ENCODE measurements at places on chromosomes 11 and 22. TPM values are rescaled to one million over a fixed set of nuclear protein-coding genes. Genes with fewer than 3 reads are reported as not detected.
A peak's percentile ranks its signal among the peaks of the same experiment; 100 is the strongest.

MMP13 gene
- 0.18 TPM for total RNA-seq

DNA sequence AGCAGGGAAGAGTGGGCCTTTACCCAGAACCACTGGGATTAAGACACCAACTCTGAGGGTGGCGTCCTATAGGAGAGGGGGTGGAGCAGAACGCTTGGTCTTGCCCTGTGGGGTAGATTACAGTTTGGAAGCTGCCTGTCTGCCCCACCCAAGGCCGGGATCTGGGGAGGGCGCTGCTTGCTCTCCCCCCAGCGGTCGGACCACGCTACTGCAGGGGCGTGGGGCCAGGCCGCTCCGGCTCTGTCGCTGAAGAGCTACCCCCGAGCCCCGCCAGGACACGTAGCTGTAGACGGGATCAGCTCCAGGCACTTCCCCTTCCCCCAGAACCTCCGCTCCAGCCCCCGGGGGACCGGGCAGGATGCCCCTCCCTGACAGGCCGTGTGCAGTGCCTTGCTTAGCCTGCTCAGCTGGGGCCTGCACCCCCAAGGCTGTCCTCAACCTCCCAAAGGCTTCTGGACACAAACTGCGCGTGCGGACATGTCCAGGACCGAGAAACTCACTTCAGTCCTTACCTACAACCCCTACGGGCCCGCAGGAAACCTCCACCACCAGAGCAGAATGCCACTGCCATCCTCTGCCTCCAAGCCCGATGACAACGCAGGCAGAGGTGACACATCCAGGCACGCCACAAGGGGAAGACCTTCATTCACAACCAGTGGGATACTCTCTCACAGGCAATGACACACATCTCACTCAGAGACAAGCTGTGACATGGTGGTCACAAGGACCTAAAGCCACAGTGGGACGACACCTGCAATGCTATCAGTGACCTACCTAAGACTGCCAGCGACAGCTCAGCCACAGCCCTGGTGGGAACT, 3.6 kb downstream of the AHNAK start:
- DNase-seq, result peak; percentile 69

DNA sequence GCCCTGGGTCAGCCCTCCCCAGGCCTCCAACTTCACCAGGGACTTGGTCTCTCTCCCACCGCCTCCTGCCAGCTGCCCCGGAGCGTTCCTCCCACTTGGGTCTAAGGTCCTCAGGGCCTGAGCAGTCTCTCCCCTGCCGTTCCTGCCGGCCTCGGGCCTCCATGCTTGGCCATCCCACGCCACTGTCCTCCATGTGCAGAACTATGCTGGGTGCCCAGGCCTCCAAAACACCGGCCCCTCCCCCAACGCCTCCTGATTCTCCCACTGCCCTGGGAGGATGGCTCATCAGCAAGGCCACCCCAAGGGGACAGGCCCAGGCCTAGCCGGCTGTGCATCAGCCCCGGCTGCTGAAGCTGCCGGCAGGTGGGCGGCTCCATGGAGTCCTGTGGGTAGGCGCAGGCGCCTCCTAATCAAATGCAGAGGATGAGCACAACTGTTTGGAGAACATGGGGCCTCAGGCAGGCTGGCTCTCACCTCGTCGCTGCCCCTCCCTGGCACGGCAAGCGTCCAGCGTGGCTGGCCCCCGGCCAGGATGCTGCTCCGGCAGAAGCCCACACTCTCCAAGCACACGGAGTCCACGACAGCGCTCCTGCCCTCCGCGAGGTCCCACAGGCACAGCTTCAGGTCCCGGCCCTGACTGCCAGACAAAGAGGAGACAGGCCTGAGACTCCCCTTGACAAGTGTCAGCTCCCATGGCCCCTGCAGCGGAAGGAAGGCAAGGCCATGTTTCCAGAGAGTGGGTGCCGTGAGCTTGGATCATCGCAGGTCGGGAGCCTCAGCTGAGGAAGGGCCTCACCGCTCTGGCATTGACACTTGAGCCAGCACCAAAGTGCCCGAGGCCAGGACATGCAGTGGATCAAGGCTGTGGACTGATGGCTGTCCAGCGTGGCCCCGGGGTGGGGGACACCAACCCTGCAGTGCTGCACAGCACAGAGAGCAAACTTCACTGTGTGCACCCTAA, 42.6 kb downstream of the GNB1L start:
- DNase-seq, result no peak

APOBEC3A gene
- not detected for total RNA-seq

DNA sequence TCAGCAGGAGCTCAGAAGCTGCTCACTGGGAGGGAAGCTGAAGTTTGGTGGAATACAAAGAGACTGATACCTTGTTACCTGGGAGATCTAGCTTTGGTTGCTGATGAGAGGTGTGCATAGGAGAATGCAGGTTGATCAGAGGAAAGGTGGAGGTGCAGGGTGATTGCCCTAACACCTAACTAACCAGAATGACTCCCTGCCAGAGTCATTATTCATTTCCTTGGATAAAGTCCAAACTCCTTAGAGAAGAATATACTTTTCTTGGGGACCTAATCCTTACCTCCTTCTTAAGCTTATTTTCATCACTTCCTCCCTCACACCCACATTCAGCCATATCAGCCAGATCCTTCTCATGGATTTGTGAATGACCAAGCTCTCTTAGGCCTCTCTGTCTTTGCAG, 814.2 kb upstream of the TENM4 start:
- DNase-seq, result no peak

- peak; percentile 63 for DNase-seq
Measured at GRCh38 chr11:5369789-5370188, 13.8 kb upstream of the OR51M1 start.

DNA sequence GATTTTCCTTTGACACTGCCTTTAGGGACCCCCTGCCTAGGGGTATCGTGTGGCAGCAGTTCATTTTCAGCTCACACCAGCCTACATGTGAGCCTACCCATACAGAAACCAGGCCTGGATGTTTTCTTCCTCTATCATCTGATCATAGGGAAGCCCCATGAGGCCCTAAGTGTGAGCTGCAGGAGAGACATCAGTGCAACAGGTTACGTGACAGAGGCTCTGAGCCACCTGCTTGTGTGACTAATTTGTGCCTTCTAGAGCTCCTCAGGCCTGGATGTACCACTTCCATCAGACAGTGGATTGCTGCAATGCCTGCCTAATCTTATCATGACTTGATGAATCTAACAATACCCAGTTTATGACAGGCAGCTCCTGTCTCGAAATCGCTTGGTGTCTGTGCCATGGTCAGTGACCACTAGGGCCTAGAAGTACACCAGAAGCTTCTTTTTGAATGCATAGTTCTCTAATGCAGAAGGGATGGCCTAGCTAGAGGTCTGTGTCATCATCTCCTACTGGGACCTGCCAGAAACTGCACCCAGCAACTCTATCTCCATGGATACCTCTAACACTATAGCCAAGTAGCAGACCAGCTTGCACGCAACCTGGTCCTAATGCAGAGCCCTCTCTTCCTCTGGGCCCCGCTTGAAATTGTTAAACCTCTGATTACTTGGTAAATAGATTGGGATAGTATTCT, 109.7 kb upstream of the CLPB start:
- no peak for DNase-seq

DNA sequence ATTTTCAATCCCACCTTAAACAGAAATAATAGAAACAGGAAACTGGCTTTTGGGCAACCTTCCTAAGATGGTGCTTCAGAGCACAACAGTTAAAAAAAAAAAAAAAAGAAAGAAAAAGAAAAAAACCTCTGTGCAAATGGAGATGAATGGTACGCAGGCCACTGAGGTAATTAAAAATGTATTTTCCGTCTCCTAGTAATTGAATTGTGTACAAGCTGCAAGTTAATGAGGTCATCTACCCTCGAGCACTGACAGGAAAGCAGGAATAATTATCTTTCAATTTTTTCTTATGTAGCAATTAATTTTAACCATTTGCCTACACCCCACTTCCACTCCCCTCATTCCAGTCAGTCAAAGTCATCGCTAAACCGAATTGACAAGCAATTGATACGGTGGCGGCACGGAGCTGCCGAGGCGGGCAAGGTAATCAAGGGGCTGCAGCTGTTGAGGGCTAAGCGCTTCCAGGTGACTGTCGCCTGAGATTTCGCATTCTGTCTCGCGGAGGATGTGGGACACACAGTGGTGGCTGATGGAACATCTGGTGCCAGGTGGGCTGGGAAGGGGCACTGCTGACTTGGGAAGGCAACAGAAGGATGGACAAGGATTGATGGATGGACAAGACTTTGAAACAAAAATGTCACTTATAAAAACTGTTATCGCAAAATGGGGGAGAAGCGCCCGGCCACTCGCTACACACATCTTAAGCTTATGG, 109.4 kb downstream of the RCN1 start:
- no peak for DNase-seq

- DNase-seq, result no peak
Measured at GRCh38 chr11:2804189-2804588, 81.4 kb downstream of the CDKN1C start.

DNA sequence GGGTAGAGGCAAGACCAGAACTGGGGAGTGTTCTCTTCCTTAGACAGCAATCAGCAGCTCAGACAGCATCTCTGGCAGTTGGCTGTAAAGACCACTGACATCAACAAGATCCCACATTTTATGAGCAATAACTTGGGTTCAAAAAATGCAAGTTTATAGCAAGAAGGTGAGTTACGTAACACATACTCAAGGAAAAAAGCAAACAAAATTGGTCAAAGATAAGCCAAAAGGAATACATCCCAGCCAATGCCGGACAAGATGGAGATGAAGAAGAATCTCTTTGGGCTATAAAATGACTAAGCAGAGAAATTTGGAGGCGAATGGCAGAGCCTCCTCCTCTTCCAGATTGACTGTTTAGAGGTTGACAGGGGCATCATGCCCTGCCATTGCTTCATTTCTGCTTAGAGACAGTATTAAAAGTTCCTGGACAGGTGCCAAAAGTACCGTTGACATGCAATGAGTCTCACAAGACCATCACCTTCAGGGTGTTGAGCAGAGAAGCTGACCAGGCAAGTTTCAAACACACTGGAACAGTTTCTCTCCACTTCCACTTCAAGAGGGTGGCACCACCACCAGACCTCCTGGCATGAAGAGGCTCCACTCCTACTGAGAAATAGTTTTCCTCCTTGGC, 55.9 kb downstream of the ENDOD1 start:
- DNase-seq, result no peak

GRCh38 chr11:88312628-88313027, 24.9 kb downstream of the CTSC start:
- DNase-seq, result no peak

DNA sequence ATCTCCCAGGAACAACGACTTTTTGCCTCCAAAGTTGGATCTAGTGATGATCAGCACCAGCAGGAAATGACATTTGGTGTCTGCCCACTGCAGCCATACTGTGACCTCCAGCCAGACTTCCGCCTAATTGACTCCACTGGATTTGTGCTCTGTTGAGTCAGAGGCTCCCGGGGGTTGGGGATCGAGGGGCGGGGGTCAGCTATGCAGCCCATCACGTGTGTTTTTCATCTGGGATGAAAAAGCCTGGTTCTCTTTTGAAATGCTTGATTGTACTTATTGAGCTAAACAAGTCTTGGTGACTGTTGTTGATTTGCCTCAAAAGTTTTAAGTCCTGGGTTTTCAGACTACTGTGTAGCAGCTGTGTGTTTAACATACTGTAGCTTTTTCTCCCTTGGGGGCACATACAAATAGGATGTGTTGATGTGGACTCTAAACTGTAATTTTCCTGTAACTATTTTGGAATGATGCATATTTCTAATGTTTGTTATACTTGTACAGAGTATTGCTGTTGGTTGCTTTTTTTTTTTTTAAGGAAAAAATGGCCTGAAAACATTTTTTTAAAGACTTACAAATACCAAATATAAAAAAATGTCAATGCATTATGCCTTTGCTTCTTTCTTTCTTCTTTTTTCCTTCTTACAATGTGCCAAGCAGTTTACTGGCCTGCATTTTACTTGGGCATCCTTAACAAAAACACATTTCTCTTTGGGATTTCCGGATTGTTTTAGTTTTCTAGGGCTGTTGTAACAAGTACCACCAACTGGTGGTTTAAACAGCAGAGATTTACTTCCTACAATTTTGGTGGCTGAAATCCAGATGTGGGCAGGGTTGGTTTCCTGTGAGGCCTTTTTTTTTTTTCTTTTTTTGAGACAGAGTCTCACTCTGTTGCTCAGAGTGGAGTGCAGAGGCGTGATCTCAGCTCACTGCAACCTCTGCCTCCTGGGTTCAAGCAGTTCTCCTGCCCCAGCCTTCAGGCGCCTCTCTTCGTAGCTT, 46.1 kb upstream of the OR4B1 start:
- no peak for DNase-seq

ALX4 gene
- 4.4 TPM for total RNA-seq

VWCE gene
- total RNA-seq, result 3.3 TPM

DNA sequence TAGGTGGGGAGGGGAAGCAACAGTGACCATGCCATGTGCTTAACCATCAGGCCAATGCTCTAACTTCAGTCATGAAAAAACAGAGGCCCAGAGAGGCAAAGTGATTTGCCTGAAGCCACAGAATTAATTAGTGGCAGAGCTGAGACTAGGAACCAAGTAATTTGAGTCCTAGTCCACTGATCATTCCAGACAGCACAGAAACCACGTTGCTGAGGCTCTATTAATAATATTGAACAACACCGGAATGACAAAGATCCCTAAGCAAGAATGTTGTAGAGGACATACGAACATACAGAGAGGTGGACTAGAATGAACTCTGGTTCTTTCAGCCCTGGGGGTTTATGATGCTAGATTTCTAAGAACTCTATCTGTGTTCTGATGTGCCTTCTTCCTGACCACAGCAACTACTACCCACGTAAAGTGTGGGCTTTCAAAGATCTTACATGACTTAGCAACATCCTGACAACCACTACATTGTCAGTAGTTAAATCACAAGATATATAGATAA, 92.3 kb downstream of the GAB2 start:
- DNase-seq, result no peak

FAM227A gene
- 14.7 TPM for total RNA-seq

GRCh38 chr11:44970293-44970692, 19.6 kb upstream of the TP53I11 start:
- no peak for DNase-seq

DNA sequence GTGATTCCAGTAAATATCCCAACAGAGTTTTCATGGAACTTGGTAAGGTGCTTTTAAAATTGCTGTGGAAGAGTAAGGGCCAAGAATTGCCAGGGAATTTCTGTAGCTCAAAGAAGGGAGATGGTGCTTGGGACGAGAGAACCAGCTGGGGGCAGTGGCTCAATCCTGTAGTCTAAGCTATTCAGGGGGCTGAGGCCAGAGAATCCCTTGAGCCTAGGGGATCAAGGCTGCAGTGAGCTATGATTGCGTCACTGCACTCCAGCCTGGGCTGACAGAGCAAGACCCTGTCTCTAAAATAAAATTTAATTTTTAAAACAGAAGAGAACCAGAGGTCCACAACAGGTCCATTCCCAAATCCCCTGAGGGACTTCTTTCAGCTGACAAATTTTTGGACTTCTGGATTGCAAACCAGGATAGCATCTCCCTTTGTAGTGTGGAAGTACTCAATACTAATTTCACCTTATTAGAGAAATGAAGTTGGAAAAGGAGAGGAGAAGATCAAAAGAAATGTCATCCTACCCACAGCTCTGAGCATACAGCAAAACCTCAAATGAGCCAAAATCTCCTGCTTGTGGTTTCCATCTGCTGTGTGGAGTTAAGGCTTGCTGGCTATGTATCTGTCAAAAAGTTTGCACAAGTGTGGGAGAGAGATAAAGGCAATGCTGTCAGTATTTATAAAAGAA, 59.2 kb upstream of the CLPB start:
- DNase-seq, result no peak

ACR gene
- not detected for total RNA-seq

All from cerebellum (tissue), 4 donors.